Astrocyte of the spinal cord (primary cell): ENCODE measurements at places on chromosomes 7 and 10.
A peak's percentile ranks its signal among the peaks of the same experiment; 100 is the strongest.

- DNase-seq = no peak
Measured at GRCh38 chr7:112136271-112137008, 69.8 kb downstream of the DOCK4 start.

- DNase-seq = no peak
Measured at GRCh38 chr7:101303102-101303701, 18.4 kb downstream of the IFT22 start.

DNA sequence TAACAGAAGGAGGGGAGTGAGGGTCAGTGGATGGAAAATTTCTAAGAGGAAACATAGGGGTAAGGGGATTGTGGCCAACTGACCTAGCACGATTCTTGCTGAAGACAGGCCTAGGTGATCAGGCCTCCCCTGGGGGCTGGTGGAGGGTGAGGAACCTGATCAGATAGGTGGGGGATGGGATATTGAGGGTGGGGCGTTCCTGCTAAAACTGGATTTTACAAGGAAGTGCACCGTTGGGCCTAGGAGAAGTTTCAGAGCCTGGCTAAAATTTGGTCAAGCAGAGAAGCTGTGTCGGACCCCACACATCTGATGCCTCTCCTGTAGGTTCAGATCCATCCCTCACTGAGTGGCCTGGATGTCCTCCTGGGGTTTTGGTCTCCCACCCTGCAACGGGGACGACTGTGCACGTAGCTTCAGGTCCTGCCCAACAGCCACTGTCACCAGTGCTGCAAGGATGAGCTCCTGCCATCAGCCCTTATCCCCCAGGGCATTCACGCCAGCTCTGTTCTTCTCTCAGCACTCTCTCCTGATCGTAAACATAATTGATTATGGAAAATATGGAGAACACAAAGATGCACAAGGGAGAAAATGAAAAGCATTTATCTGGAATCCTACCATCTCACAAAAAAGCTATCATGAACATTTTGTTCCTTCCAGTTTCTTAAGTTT lies 89.9 kb downstream of the ADCY1 start:
- no peak for DNase-seq

DNA sequence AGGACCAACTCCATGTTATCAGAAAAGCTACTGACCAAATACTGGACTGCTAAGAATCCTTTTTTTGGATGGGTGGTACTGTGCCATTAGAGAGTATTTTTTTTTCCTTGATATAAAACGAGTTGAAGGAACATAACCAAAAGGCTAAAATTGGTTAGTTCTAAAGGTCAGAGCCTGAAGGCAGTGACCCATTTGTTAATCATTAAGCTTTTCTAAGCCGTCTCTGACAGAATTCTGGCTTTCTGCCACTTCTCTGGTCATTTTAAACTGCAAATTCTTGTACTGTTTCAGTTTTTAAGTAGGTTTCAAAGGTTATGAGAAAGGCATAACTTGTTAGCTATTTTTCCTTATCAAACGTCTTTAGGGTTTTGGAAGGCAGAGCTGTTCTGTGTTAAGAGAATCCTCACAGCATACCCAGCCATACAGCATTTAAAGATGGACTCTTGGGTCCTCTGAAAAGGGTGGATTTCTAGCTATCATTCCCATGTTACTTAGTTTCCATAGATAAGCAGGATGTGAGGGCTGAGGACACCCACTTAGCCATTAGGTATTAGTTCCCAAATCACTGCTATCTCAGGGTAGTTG lies 196.8 kb downstream of the RNLS start:
- peak; percentile 10 for DNase-seq

GRCh38 chr10:112792487-112793201 lies 157.4 kb upstream of the TCF7L2 start:
- DNase-seq = peak; percentile 25

DNA sequence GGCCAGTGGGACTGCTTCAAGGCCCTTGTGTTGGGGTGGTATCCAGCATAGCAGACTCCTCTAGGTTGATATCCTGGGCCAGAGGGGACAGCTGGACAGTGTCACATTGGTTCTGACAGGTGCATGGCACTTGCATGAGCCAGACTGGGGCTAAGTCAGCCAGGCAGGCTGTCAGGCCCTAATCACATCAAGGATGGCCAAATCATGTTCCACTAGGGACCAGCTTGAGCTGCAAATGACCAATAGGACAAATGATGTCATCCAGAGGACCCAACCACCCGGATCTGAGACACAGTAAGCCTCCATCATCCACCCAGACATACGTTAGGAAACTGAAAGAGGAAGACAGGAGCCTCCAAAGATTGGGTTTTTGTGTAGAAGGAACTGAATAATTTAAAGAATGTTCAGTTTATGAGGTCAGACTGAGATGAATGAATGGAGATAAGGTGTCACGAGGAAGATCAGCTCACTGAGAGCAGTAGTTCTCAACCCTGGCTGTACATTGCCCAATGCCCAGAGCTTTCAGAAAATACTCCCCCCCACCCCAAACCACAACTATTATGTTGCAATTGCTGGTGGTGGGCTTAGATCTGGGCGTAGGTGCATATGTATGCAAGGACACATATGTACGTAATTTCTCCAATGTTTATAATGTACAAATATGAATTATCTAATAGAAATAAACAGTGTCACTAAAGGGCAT lies 75.2 kb upstream of the INHBA start:
- DNase-seq = no peak

GRCh38 chr7:36852017-36852416 lies 127.7 kb upstream of the AOAH start:
- DNase-seq = no peak

DNA sequence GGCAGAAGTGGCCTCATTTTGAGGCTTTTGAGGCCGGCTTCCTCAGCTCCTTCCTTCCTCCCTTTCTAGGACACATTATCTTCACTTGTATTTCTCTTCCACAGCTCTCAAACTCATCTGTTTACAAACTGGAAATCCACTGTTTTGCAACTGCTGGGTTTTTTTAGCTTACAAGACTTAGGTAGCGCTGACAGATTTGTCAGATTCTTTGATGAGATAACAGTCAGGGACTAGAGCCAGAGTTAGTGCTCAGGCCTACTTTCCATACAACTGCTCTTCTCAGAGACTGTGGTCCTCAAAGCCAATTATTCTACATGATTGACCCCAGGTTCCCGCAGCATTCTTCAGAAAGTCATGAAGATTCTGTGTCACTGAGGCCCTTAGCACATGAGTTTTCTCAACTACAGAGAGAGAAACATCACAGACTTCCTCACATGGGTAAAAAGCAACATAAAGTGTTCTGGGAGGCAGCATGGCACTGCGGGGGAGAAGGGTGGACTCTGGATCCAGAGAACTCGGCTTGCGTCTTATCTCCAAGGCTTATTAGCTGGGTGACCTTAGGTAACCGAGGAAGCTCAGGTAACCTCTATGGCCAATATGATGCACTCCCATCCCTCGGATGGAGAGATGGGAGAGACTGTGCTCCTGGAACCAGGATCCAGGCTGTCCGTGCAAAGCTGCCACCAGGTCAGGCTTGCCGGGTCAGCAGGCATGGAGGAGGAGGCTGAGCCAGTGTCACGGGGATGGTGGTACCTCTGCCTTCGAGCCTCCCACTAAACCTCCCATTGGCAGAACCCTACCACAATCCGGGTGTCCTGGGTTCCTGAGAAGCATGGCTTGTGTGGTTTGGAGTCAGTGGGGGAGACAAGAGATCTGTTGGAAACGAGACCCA lies 10.5 kb downstream of the DDC start:
- no peak for DNase-seq

DNA sequence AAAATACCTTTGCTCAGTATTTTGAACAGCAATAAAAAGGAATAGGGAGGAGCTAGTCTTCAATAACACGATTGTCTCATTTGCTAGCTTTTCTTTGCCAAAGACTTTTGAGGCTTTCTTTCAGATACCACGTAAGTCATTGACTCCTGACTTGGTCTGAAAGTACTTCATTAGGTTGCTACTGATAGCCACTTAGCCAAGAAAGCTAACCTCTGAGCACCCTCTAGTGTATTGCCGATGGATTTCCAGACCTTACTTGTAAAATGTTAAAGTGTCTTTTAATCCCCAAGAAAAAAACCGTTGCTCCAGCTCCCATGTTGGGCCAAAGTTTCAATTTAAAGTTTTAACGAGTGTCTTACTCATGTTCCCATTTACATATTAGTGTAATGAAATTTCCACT lies 63.4 kb upstream of the STRIP2 start:
- no peak for DNase-seq

DNA sequence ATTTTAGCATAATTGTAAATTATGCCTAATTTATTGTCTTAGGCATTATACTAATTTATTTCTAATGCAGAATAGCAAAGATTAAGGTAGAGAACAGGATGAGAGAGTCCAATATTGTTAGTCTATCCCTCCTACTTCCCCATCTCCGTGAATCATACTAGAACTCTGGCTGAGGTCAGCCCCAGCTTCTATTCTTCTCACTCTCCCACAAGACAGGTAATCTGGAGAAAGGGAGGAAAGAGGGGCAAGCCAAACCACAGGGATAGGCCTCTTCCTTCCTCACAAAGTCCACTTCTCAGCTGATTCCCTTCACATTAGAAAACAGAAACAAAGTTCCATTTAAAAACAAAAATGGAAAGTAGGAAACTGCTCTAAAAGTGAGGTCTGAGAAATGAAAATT lies 117.5 kb upstream of the LAMB4 start:
- DNase-seq = no peak

DNA sequence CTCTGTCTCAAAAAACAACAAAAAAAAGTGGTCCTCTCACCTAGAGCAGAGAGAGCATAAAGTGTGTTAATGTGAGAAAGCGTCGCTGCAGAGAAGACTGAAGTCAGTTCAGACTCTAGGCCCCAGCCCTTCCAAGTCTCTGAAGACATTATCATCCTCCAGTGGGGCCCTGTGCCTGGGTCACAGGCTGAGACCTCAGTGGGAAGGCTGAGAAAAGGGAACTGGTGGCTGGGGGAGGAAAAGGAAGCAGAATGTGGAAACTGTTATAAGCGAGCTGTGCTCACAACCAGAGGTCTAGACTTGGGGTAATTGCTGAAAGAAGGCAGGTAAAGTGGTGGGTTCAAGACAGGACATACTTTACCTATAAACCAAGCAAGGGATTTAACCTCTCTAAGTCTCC lies 4.9 kb upstream of the RRP12 start:
- no peak for DNase-seq

GRCh38 chr7:139255290-139255689 lies 24.3 kb downstream of the UBN2 start:
- DNase-seq = no peak

- no peak for DNase-seq
Measured at GRCh38 chr7:44395067-44395466, 69.7 kb upstream of the CAMK2B start.

DNA sequence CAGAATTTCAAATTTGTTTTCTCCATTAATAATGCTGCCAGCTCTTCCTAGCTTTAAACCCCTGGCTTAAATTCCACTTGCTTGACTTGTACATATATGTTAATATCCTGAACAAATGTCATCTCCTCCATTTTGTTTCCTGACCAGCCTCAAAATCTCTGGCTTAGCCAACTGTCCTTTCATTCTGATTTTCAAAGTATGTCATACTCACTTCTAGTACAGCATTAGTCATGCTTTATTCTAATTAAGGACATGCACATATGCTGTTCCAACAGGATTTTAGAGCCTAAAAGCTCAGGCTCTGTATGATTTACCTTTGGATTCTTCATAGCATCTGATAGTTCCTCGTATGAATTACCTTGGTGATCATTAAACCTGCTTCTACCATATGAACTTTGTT lies 158.3 kb downstream of the ZNF438 start:
- DNase-seq = no peak

DNA sequence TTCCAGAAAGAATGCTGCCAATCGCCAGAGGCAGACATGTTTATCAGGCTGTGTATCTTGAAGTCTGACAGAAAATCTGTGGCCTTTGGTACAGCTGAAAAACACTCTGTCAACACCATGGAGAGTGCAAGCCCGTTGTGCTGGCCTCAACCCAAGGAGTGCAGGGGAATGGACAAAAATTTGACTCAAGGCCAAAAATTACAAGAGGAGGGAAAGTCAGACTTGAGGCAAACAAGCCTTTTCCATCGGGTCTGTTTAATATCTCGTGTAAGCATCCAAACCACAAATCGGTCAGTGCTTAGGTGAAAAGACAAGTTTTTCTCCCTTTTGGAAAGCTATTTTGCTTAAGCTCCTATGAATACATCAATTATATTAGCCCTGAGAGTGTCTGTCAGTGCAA lies 305.3 kb upstream of the NFE2L3 start:
- peak; percentile 85 for DNase-seq

DNA sequence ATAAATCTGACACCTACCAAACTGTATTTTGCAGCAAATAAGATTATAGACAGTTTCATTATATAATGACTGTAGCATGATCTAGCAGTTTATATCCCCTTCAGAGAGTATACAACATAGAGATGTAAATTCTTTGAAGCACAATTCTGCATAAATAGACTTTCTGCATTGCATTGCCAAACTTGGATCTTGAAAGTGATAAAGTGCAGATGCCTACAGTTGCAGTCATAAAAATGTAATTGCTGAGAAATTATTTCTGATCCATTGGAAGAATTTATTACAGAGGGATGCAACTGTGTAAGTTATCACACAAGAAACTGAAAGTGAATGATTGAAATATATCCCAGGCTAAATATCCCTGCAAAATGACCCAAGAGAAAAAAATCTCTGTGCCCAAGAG lies 65.1 kb downstream of the CTNNA3 start:
- DNase-seq = no peak

GRCh38 chr10:100890141-100890672 lies 22.6 kb upstream of the SLF2 start:
- DNase-seq = no peak

DNA sequence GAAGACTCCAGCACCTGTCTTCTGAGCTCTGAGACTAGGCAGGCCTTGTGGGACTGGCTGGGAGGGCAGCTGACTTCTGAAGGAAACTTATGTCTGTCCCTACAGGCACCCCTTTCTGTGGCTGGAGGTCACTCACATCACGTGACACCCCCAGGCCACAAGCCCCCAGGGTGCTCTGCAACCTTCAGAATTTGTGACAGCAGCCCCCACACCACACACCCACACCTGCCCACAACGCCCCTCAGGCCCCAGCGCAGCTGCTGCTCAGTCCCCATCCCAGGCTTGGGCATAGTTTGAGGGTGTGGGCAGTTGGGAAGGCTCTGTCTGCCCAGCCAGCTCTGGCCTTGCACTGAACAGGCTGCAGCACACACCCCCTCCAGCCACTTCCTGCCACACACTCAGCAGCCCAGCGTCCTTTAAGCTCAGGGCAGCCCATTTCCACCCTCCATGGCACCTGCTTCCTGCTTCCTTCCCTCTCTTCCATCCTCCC lies 80.0 kb upstream of the UNC5B start:
- no peak for DNase-seq

GRCh38 chr7:151017953-151018420 lies 6.3 kb downstream of the ATG9B start:
- peak; percentile 30 for DNase-seq

- no peak for DNase-seq
Measured at GRCh38 chr7:47812429-47813136, 135.7 kb downstream of the PKD1L1 start.
